AG04449 (cell line): ENCODE measurements at places on chromosomes 7 and 10.

DNA sequence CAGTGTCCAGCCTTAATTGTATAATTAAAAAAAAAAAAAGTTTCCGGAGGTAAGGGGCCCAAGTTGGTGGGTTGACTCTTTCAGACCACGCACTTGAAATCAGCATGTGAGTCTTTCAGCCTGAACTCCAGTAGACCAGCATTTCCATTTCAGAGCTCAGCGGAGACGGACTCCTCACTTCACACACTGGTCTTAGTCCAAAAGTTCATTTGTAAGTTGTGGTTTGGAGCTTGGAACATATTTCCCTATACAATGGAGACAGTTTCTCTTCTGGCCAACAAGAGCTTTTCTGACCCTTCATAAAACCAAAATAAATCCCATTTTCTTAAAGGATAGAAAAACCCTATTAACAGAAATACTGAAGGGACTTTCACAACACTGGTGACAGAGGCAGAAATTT is 41.0 kb downstream of the ATXN7L1 start:
- DNase-seq: no peak

DNA sequence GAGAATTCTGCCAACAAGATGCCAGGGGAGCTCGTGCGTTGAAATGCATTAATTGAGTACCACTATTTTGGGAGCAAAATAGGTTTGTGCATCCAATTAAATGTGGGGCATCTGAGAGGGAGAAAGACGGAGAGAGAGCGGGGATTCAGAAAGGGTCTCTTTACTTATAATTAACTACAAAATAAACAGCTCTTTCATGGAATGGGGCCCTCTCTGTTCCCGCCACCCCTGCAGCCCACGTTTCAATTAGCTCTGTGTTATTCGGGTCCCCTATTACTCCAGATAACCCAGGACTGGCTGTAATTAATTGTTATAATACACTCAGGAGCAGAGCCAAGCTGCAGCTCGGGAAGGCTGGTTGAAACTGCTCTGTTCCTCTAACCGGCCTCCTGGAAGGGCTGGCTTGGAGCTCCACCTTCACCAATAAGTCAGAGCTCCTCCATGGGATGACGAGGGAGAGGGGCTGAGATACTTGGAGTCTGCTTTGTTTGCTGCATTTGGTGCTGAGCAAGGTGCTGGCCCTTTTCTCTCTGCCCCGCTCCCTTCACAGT is 67.8 kb downstream of the CARD11 start:
- no peak for DNase-seq

DNA sequence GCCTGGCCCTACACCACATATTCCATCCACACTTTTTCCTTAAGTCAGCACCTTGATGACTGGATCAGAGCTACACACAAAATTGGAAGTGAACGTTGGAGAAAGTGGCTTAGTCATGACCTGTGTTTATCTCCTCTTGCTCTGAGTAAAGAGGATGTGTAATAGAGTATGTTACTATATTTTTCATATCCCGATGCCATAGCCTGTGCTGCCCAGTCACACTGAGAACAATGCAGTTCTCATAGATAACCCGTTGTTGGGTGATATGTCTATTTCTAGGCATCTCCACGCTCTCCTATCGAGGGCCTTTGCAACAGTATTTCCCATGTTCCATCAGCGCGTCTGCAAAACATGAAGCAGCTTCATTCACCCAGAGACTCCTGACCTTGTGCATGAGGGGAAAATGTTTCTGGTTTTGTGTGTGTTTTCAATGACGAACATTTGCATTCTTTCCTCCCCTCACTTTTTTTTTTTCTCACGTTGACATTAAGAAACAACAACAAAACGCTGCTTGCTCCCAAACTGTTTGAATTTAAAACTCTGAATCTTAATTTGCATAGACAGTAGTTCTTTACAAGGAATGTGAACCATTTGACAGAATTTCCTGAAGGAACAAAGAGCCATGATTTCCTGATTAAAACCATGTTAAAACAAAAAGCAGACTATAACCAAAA is 43.4 kb downstream of the GRK5 start:
- peak; percentile 63 for DNase-seq

- DNase-seq: no peak
Measured at GRCh38 chr7:128027485-128027980, 3.7 kb downstream of the LRRC4 start.

DNA sequence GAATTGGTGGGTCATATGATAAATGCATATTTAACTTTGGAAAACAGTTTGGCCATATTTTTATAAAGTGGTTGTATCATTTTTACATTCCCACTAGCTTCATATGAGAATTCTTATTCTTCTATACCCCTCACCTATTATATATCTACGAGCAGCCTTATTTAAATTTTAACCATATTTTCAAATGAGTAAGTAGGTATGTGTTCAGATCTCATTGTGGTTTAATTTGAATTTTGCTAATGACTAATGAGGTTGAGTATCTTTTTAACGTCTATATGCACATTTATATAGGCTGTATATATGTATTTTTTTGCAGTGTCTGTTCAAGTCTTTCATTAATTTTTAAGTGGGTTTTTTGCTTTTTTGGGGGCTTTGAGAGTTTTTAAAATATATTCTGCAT is 14.2 kb downstream of the RAB18 start:
- no peak for DNase-seq

DNA sequence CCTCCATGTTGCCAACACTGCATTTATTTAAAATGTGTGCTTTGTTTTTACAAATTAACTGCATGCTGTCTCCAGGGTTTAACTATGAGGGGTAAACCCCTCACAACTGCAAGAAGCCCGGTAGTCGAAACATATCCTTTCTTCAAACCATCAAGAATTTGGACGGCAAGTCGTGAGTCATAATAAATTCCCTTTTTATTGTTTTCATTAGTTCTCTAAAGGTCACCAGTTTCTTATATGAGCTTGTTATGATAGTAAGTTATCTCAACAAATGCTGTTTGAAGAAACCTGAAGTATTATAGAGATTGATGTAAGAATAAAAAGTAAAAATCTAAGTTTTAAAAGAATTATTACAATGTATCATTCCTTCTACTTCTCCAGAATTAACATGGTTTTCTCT is 12.2 kb upstream of the FIGNL1 start:
- DNase-seq: no peak

DNA sequence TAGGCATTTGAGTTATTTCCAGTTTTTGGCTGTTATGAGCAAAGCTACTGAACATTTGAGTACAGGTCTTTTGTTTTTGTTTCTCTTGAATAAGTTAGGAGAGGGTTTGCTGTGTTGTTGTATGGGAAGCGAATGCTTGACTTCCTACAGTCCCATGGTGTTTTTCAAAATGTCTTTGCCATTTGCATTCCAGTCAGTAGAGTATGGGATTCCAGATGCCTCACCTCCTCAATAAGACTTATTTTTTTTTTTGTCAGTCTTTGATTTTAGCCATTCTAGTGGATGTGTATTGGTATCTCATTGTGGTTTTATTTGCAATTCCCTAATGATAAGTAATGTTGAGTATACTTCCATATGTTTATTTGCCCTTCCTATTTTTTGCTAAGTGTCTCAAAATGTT is 19.4 kb downstream of the CDK13 start:
- DNase-seq: no peak

DNA sequence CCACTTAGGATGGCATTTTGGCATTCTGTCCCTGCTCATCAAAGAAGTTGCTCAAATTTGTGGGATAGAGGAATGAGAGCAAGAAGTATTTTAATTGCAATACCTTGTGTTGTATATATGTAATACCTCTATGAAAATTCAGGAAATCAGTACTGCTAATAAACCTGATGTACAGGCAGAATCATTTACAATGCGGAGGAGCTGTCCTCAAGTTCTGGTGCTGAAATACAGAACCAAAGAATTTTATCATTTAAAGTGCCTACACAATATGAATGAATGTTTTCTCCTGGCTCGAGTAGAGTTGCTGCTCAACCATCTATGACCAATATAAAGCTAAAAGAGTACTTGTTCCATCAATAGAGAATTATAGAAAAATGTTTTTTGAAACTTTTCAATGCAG is 305.8 kb downstream of the PLXNA4 start:
- no peak for DNase-seq

DNA sequence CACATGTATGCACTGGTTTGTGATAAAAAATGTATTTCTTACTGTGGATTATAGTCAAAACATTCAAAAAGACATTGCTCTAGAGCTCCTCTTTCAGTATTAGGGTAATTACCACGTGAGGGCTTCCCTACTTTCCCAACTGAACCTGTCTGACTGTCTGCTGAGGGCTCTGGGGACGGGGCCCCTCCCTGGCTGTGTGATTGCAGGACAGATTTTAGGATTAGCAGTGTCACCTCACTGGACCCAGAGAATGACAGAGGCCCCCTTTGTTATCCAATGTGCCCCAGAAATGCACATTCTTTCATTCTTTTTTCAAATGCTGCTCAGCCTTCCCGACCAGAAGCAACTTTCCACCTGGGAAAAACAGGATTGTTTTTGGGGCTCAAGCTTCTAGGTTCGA is 43.6 kb upstream of the MXI1 start:
- DNase-seq: no peak

- DNase-seq: no peak
Measured at GRCh38 chr10:60767424-60767823, 10.9 kb upstream of the CDK1 start.

- DNase-seq: no peak
Measured at GRCh38 chr10:102231357-102232318, 5.5 kb downstream of the ELOVL3 start.

- DNase-seq: peak; percentile 65
Measured at GRCh38 chr7:72805526-72806494, 22.2 kb downstream of the TYW1B start.

- peak; percentile 93 for DNase-seq
Measured at GRCh38 chr10:12707461-12708185, 293.9 kb downstream of the CCDC3 start.

DNA sequence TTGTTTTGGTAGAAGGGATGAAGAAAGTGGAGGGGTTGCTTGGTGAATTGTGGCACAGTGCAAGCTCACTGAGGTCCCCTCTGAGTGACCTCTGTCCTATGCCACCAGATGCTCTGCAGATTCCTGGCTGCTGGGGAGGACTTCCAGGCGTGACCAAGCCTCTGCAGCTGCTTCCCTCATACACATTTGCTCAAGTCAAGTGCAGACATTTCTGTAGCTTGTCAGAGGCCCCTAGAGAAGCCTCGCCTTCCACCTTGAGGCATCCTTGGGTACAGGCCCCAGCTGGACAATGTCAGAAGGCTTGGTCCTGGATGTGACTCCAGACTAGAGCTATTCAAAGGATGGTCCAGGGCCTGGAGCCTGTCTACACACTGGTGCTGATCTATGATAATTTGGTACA is 464.2 kb downstream of the PLXNA4 start:
- DNase-seq: no peak

GRCh38 chr7:37248396-37248861 is 200.2 kb downstream of the ELMO1 start:
- no peak for DNase-seq

GRCh38 chr10:53606981-53607380 is 834.4 kb upstream of the MBL2 start:
- no peak for DNase-seq

- DNase-seq: no peak
Measured at GRCh38 chr10:89702121-89702480, 711 bp downstream of the KIF20B start.

- no peak for DNase-seq
Measured at GRCh38 chr10:82190432-82191260, 315.7 kb downstream of the NRG3 start.

- no peak for DNase-seq
Measured at GRCh38 chr10:23325132-23325531, 19.5 kb downstream of the C10orf67 start.

GRCh38 chr7:47292832-47293309 is 289.0 kb downstream of the TNS3 start:
- DNase-seq: no peak

- no peak for DNase-seq
Measured at GRCh38 chr7:154842591-154842990, 160.3 kb downstream of the PAXIP1 start.

DNA sequence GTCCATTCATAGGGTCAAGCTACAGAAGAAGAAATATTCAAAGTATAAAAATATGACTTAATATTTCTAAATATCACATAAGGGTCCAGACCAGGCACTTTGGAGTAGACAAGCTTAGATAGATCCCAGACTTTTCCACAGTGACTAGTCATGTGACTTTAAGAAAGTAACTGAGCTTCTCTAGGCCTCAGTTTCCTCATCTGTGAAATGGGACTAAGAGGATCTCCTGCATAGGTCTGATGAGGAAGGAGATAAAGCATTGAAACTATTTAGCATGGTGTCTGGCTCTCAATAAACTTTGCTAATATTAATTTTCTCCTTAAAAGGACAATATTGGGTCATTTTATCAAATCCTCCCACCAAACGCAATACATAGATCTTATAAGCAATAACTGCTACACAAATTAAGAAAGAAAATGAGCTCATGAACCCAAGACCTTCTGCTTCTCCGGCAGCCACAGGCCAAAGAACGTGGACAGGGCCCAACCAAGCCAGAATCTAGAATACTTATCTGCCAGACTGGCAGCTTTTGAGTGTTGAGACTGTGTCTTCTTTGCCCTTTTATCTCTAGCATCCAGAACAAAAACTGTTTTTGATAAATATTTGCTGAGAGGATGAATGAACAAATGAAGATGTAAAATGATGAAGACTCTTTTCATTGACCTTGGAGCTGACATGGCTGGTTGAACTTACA is 1.6 kb upstream of the TARP start:
- DNase-seq: no peak

DNA sequence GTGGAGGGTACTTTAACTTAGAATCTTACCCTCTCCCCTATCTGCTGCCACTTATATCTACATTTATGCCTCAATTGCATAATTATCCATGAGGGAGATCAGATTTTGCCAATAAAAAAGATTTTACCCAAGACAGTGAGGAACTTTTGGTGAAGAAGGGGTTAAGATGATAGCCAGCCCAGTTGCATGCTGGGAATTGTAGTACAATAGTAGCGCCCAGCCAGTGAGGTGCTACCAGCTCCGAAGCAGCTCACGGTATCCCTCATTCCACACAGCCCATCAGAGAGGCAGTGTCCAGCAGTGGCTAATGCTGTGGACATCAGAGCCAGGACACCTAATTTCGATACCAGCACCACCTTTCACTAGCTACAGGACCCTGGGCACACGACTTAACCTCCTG is 5.9 kb upstream of the LGI1 start:
- DNase-seq: no peak

DNA sequence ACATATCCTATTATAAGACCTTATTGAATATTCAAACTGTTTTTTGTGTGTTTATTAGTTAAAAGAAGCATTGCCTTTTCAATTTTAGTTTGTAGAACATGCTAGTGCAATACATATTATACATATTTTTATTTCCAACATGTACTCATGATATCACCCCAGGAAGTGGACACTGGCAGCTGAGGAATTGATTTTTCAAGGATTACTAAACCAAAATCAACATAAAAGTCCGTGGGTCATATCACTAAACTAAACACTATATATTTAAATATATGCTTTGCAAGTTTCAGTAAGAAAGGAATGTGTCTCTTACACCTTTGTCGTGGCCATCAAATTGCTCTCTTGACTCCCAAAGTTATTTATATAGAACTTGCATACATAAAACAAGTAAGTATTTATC is 185.2 kb downstream of the AGMO start:
- DNase-seq: no peak

DNA sequence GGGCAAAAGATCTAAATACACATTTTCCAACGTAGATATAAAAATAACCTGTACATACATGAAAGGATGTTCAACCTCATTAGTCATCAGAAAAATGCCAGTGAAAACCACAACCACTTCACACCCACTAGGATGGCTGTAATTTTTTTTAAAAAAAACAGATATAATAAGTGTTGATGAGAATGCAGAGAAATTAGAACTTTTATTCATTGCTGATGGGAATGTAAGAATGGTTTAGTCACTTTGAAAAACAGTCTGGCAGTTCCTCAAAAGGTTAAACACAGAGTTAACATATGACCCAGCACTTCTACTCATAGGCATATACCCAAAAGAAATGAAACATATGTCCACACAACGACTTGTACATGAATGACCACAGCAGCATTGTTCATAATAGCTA is 32.3 kb upstream of the PRKCQ start:
- DNase-seq: no peak
